ENCODE measurements at places on chromosomes 11 and 22. TPM values are rescaled to one million over a fixed set of nuclear protein-coding genes. Genes with fewer than 3 reads are reported as not detected.

- no peak for DNase-seq
- no peaks in the 10 kb centered on the region for H3K27me3 ChIP-seq
- no peak overlapping the region for H3K27ac ChIP-seq
- H3K36me3 ChIP-seq: no peaks in the 10 kb centered on the region
- no peak overlapping the region for H3K4me3 ChIP-seq
- no peaks in the 10 kb centered on the region for H3K4me1 ChIP-seq
Observed at GRCh38 chr11:19929147-19929546, 216.5 kb downstream of the NAV2 start.

DNA sequence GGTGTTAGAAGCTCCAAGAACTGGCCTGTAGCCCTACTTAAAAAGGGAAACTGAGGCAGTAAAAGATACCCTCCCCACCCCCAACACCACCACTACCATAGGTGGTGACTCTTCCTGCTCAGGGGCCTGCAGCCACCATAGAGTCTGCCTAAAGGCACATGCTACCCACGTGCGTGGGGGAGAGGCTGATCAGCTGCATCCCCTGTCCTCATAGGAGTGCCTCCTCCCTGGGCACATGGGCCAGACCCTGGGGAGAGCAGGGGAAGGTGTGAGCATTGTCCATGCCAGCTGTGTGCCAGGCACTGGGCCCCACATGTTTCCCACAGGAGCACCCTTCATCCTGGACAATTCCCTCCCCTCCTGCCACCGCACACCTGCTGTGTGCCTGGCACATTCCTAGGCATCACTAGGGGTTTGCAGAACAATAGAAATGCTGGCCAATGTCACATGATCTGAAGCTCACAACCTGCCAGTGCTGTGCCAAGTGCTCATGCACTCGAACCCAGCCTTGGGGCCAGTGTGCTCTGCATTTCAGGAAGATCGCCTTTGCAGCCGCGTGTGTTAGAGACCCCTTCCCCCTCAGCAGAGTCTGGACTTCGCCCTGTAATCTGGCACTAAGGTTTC lies 41.7 kb upstream of the GCAT start:
- no peaks in the 10 kb centered on the region for H3K4me1 ChIP-seq
- no peak overlapping the region for H3K4me3 ChIP-seq
- H3K27me3 ChIP-seq: no peaks in the 10 kb centered on the region

DNA sequence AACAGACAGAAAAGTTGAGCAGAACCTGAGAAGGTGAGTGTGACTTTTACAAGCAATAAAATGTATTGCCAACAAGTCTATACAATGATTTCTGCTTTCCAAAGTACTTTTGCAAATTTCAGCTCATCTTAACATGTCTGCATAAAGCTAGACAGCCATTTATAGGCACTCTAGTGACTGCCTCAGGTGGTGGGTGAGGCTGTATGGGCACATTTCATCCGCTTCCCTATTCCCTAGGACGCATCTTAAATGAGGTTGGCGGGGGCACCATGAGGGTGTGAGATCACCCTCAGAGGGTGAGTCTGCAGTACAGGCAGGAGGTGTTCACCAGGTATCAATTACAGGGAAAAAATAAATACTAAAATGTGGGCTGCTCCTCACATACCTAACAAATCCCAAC lies 110.1 kb downstream of the ETS1 start:
- H3K27ac ChIP-seq: no peak overlapping the region
- H3K4me1 ChIP-seq: peaks cover 64% of the 10 kb centered on the region
- no peak overlapping the region for H3K4me3 ChIP-seq
- H3K27me3 ChIP-seq: no peaks in the 10 kb centered on the region

GRCh38 chr11:59000003-59000402 lies 60.7 kb downstream of the GLYATL1 start:
- no peaks in the 10 kb centered on the region for H3K4me1 ChIP-seq
- H3K4me3 ChIP-seq: no peak overlapping the region
- no peak for DNase-seq
- H3K36me3 ChIP-seq: no peaks in the 10 kb centered on the region

DNA sequence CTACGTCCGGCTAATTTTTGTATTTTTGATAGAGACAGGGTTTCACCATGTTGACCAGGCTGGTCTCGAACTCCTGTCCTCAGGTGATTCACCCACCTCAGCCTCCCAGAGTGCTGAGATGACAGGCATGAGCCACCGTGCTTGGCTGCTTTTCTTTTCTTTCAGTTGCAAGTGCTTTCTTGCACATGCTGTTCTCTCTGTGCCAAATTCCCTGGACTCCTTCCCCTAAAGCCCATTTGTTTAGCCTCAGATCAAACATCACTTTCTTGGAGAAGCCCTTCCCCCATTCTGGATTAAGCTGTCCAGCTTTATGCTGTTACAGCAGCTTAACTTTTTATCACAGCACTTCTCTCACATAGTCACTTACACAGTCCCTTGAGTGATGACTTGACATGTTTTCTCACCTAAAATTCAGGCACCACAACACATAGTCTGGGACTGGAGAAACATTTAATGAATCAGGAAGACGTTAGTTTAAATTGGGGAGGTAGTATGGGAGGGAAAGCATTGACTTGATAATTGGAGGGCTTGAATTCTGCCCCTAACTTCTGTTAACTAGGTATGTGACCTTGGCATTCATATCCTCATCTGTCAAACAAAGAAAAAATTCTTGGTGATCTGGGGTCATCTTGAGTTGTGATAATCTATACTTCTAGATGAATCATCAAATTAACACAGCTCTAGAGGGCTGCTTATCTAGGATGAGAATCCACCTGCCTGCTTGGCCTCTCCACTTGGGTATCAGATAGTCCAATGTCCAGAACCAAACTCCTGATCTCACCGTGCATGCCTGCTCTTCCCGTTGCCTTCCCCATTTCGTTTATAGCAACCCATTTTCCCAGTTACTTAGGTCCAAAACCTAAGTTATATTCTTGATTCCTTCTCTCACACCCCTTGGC lies 18.4 kb downstream of the ACO2 start:
- H3K4me1 ChIP-seq: peaks cover 8% of the 10 kb centered on the region
- no peaks in the 10 kb centered on the region for H3K27me3 ChIP-seq
- no peak overlapping the region for H3K4me3 ChIP-seq
- no peak for DNase-seq
- H3K27ac ChIP-seq: no peak overlapping the region

DNA sequence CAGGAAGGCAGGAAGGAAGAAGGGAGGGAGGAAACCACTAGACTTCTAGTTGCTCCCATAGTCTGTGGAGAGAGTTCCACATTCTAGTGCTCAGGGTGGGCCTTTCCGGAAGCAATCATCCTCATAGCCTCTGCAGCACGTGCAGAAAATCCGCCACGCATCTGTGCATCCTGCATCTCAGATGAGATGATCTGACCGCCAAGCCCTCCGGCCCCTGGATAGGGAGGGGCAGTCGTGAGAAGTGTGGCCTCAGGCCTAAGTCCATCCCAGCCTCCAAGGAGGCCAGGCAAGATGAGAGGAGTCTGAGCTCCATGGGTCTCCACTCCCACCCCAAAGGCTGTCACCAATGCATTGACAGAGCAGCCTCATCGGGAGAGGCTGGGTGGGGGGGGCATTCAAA lies 30.4 kb upstream of the IGSF9B start:
- DNase-seq: no peak
- H3K4me3 ChIP-seq: no peak overlapping the region
- peaks cover 1% of the 10 kb centered on the region for H3K27me3 ChIP-seq
- H3K27ac ChIP-seq: no peak overlapping the region

- DNase-seq: no peak
- H3K4me1 ChIP-seq: 0 out of 2 replicates have a peak, but pooled peaks cover 4% of the 10 kb centered on the region
- H3K27me3 ChIP-seq: no peaks in the 10 kb centered on the region
- no peaks in the 10 kb centered on the region for H3K36me3 ChIP-seq
- H3K4me3 ChIP-seq: no peak overlapping the region
Observed at GRCh38 chr11:96162816-96163499, 180.0 kb downstream of the MAML2 start.

- H3K27me3 ChIP-seq: no peaks in the 10 kb centered on the region
- H3K36me3 ChIP-seq: no peaks in the 10 kb centered on the region
- no peak overlapping the region for H3K4me3 ChIP-seq
- H3K4me1 ChIP-seq: no peaks in the 10 kb centered on the region
- no peak for DNase-seq
Observed at GRCh38 chr11:106344394-106344793, 266.9 kb downstream of the AASDHPPT start.

DNA sequence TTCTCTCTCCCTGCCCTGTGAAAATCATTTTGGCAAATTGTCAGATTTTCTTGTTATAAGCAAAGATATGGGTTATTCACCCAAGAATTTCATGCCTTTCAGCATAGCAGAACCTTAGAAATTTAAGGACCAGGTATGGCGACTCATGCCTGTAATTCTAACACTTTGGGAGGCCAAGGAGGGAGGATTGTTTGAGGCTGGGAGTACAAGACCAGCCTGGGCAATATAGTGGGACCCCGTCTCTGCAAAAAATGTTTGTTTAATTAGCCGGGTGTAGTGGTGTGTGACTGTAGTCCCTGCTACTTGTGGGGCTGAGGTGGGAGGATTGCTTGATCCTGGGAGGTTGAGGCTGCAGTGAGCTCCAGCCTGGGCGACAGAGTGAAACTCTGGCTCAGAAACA lies 27.6 kb downstream of the APLP2 start:
- no peak overlapping the region for H3K27ac ChIP-seq
- no peak for DNase-seq
- no peak overlapping the region for H3K4me3 ChIP-seq
- H3K27me3 ChIP-seq: no peaks in the 10 kb centered on the region

DNA sequence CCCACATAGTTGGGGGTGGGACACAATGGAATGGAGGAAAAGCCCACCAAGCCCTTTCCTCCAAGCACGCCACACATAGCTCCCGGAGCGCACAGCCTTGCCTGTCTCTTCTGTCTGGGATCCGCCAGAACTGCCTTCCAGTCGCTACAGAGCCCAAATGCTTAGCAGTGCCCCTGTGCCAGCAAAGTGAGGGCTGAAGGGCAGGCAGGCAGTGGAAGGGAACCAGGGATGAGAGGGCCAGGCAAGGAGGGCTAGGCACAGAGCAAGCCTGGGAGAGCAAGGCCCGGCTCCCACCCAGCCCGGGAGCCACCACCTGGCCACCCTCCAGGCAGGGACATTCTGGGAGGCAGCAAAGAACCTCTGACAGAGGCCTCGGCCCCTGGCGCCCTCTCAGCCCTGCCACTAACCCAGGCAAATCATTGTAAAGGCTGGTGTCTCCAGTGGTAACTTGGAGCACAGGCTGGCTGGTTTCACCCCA lies 32.5 kb downstream of the PPP2R1B start:
- H3K27ac ChIP-seq: no peak overlapping the region
- no peak overlapping the region for H3K4me3 ChIP-seq
- H3K36me3 ChIP-seq: peaks cover 11% of the 10 kb centered on the region
- H3K4me1 ChIP-seq: no peaks in the 10 kb centered on the region
- H3K27me3 ChIP-seq: no peaks in the 10 kb centered on the region

- no peak overlapping the region for H3K4me3 ChIP-seq
- H3K27ac ChIP-seq: no peak overlapping the region
- H3K36me3 ChIP-seq: no peaks in the 10 kb centered on the region
Observed at GRCh38 chr22:50730941-50731661, 6.9 kb upstream of the ACR start.

DNA sequence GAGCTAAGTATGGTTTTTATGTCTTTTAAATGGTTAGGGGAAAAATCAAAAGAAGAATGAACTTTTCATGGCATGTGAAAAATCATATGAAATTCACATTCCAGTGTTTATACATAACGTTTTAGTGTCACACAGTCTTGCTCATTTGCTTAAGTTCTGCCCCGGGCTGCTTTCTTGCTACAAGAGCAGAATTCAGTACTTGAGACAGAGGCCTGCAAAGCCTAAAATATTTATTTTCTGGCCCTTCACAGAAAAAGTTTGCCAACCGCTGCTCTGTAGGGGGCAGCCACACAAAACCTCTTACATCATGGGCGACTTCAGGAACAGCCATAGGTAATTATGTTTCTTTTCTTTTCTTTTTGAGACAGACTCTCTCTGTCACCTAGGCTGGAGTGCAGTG lies 1.0 kb upstream of the ATG2A start:
- peak overlapping the region; percentile 5 for H3K27ac ChIP-seq
- no peaks in the 10 kb centered on the region for H3K36me3 ChIP-seq
- DNase-seq: no peak
- no peaks in the 10 kb centered on the region for H3K27me3 ChIP-seq

DNA sequence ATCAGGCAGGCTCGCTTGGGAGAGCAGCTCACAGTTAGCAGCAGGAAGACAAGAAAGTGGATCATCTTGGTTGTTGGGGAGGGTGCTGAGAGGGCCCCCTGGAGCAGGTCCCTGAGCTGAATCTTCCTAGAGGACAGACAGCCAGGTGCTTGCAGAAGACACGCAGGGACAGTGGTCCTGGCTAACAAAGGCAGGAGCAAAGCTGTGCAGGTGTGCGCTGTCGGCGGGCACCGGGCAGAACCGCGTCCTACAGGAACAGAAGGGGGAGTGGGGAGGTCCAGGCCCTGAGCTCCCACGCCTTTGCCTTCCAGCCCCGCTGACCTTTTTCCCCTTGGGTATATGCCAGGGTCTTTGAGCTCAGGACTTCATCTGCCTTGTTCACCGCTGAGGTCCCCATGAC lies 30.1 kb upstream of the PARVB start:
- no peak for DNase-seq
- peaks cover 15% of the 10 kb centered on the region for H3K4me1 ChIP-seq
- peaks cover 26% of the 10 kb centered on the region for H3K36me3 ChIP-seq

GRCh38 chr11:85695546-85695945 lies 9.6 kb upstream of the CCDC89 start:
- no peak for DNase-seq
- H3K27me3 ChIP-seq: no peaks in the 10 kb centered on the region
- H3K4me3 ChIP-seq: no peak overlapping the region
- peaks cover 9% of the 10 kb centered on the region for H3K4me1 ChIP-seq
- H3K27ac ChIP-seq: no peak overlapping the region

DNA sequence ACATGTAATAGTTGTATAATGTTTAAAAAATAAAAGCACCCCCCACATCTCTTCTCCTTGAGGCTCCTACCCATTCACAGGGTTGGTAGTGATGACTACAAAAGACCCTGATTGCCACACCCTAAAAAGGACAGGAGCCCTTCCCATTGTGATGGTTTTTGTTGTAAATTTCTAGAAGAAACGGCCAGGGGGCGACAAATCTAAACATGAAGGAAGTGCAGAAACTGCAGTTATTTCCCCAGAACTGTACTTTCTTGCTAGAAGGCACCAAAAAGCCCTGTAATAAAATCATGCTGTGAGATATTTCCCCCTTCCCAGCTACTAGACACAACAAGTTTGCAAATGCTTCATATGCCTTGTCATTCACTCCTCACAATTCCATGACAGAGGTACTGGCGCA lies 10.8 kb downstream of the PRR5L start:
- H3K36me3 ChIP-seq: no peaks in the 10 kb centered on the region
- H3K27me3 ChIP-seq: no peaks in the 10 kb centered on the region
- DNase-seq: no peak
- no peaks in the 10 kb centered on the region for H3K4me1 ChIP-seq

GRCh38 chr22:27487600-27488452 lies 313.7 kb downstream of the MN1 start:
- H3K4me1 ChIP-seq: no peaks in the 10 kb centered on the region
- DNase-seq: no peak
- no peak overlapping the region for H3K4me3 ChIP-seq
- no peaks in the 10 kb centered on the region for H3K27me3 ChIP-seq
- no peak overlapping the region for H3K27ac ChIP-seq

GRCh38 chr11:64744544-64745188 lies 724 bp upstream of the RASGRP2 start:
- H3K27ac ChIP-seq: no peak overlapping the region
- no peaks in the 10 kb centered on the region for H3K36me3 ChIP-seq
- peak overlapping the region; percentile 68 for H3K4me3 ChIP-seq
- peaks cover 29% of the 10 kb centered on the region for H3K4me1 ChIP-seq
- no peak for DNase-seq
- no peaks in the 10 kb centered on the region for H3K27me3 ChIP-seq

Gene C11orf86
- not detected for polyA plus RNA-seq

Gene ALDH3B1
- not detected for polyA plus RNA-seq

Gene HBG2
- polyA plus RNA-seq: not detected

Gene SLC5A1
- polyA plus RNA-seq: not detected

Gene CASP5
- not detected for polyA plus RNA-seq

Gene ADAMTS8
- polyA plus RNA-seq: not detected

Gene FJX1
- polyA plus RNA-seq: 9.3 TPM

Gene CRACR2B
- polyA plus RNA-seq: 16.6 TPM

Gene KLHL35
- polyA plus RNA-seq: 0.09 TPM

Data from GM12878 (cell line).